ENCODE measurements at places on chromosomes 2 and 18.

- DNase-seq = no peak
These were observed 28.0 kb upstream of the EDAR start for GRCh38 chr2:109017017-109017416.

DNA sequence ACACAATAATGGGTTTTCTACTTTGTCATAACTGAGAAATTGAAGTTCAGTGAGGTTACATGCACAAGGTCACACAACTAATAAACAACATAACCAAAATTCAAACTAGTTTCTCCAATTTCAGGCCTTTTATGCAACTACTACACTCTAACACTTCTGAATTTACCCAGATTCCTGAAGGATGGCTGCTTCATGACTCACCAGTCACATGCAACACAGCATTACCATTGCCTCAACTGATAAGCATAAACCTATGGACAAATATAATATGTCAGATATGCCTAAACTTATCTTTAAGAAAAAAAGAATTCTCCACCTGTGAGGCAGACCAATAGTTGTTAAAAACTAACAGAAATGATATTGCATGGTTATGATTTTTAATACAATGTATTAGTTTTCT lies 586.5 kb upstream of the SLC8A1 start:
- no peak for DNase-seq

GRCh38 chr2:149258531-149258930 lies 71.9 kb upstream of the LYPD6 start:
- no peak for DNase-seq

GRCh38 chr2:237702441-237703391 lies 75.3 kb downstream of the LRRFIP1 start:
- DNase-seq = no peak

GRCh38 chr2:103265521-103265920 lies 503.7 kb downstream of the TMEM182 start:
- no peak for DNase-seq

DNA sequence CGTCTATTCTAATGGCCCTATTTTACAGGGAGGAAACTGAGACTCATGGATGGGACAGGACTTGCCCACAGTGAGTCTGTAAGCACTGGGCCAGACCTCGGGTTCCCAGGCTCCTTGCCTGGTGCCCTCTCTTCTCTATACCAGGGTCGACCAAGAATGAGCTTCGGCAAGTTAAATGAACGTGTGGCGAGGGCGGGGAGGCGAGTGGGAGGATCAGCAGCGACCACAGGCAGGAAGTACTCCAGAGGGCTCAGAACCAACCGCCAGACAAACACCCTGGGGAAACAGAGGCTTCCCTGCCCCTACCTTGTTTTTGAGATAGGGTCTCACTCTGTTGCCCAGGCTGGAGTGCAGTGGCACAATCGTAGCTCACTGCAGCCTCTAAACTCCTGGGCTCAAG lies 177.7 kb upstream of the SMAD2 start:
- DNase-seq = no peak

DNA sequence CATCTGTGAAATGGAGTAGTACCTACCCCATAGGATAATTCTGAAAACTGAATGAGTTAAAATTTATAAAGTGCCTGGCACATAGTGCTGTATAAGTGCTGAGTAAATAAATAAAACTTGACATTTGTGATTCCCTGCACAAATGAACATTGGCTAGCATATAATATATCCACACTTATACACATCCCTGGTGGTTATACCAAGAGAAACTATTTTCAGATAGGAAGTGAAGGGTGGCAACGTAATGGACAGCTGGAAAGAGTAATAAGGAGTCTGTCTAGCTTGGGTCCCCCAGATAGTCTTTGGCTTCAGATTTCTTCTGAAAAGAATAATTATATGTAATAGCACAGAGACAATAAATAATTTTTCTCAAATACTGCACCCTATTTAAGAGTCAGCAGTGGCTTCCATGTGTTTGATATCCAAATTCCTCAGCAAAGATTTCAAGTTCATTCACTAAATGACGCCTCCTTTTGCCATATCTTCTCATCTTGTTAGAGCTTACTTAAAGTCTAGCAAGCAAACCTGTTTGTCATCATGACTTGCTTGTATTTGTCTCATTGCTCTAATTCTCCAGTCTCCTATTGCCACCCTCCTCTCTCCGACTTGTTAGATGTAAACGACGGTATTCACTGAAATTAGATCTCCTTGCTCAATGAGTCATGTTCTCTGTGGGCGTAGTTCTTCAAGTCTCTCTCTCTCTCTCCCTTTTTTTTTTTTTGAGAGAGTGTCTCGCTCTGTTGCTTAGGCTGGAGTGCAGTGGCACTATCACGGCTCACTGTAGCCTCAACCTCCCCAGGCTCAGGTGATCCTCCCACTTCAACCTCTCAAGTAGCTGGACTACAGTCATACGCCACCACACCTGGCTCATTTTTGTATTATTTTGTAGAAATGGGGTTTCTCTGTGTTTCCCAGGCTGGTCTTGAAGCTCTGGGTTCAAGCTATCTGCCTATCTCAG lies 8.7 kb upstream of the ADGRF3 start:
- no peak for DNase-seq

GRCh38 chr2:61510674-61511671 lies 27.2 kb downstream of the XPO1 start:
- DNase-seq = no peak

DNA sequence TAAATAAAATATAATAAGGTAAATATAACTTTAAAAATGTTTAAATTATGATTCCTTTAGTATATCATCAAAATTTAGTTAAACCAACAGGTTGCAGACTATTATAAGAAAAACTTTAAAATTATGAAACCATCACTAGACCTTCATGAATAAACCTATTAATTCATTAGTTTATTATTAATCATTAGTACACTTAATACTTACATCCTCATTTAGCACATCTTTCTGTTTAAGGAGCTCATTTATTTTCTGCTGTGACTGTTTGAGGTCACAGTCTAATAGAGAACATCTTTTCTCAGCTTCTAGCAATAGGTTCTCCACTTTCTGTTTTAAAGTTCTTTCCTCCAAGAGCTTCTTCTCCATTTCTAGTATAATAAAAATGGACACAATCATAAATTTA lies 52.8 kb downstream of the SLC66A3 start:
- DNase-seq = no peak

DNA sequence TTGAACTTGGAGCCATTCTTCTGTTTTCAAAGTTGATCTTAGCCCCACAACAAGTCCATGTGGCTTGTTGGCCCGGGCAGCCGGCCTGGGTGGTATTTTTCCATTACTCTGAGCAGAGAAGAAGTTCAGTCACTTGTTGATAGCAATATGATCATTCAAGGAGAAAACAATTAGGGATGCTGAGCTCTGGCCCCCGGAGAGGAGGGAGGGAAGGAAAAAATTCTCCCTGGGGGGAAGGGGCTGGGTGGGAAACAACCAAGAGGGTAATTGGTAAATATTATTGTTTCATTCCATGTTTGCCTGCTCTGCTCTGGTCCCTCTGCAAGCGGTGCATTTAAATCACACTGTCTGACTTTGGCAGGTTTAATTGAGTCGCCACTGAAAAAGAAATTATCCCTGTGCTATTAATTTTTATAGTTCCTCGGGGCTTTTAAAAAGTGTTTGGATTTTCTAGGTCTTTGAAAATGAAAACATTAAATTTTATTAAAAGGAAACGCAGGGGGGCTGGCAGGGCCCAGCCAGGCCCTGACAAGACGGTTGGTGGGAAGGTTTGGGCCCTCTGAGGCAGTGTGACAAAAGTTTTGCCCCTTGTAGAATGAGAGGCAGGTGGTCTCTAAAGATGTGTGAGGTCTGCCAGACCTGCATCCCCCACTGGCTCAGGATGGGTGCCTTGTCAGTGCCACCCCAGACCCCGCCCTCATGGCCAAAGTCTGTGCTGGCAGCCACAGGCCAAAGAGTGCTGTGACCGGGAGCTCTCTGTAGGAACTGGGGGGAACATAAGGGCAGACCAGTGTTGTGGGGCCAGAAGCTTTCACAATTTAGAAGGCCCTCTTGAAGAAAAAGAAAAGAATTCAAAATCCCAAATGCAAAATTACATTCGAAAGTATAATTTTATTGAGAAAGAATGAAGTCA lies 52.5 kb upstream of the SLC14A2 start:
- no peak for DNase-seq

- DNase-seq = no peak
These were observed 1.2 kb downstream of the CNOT9 start for GRCh38 chr2:218569661-218570500.

DNA sequence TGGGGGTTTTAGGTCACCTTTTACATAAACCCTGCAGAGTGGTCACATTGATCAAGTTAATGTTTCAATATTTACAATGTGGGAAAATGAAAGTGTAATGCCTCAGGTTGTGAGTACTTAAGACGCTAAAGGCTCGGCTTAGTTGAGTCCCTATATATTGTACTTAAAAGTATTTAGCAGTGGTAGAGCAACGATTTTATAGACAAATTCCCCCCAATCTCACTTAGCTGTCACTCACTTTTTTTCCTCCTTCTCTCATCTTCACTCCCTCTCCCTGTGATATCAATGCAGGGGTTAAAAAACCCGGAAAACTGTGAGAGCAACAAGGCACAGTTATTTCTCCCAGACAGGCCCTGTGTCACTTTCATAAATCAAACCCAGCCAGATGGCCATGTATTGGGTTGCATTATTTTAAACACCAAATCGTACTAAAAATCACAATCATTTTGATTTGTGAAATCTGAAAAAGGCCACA lies 5.4 kb downstream of the POU3F3 start:
- DNase-seq = no peak

GRCh38 chr2:223044092-223044836 lies 7.7 kb upstream of the KCNE4 start:
- no peak for DNase-seq

DNA sequence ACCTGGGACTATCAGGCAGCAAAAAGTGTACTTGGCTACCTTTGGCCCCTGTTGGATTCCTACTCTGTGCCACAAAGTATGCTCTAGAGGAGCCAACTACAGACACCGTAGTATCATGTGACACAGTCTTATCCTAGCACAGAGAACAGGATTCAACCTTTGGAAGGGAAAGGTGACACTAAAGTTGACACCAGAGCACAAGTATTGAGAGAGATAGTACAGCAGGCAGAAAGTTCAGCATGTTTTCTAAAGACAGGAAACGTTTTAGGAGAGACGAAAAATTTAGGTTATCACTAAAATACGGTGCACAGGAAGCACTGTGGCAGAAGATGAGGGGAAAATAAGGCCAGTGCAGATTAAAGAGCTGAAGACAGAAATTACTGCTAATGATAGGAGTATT lies 18.6 kb downstream of the SMAD2 start:
- DNase-seq = no peak

GRCh38 chr2:80062298-80062697 lies 242.3 kb downstream of the LRRTM1 start:
- DNase-seq = no peak

GRCh38 chr2:241354668-241355658 lies 1.1 kb upstream of the FARP2 start:
- peak; percentile 74 for DNase-seq

DNA sequence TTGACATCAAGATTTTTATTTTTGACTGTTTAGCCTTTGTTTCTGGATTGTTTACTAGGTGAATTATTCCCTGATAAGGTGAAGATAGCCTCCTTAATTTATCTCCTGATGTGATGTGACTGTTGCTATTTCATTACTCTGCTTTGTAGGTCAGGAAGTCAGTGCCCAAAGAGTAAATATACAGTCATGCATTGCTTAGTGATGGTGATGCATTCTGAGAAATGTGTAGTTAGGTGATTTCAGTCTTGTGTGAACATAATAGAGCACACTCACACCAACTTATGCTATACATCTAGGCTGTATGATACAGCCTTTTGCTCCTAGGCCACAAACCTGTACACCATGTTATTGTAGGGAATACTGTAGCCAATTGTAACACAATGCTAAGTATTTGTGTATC lies 102.4 kb upstream of the THUMPD2 start:
- no peak for DNase-seq

DNA sequence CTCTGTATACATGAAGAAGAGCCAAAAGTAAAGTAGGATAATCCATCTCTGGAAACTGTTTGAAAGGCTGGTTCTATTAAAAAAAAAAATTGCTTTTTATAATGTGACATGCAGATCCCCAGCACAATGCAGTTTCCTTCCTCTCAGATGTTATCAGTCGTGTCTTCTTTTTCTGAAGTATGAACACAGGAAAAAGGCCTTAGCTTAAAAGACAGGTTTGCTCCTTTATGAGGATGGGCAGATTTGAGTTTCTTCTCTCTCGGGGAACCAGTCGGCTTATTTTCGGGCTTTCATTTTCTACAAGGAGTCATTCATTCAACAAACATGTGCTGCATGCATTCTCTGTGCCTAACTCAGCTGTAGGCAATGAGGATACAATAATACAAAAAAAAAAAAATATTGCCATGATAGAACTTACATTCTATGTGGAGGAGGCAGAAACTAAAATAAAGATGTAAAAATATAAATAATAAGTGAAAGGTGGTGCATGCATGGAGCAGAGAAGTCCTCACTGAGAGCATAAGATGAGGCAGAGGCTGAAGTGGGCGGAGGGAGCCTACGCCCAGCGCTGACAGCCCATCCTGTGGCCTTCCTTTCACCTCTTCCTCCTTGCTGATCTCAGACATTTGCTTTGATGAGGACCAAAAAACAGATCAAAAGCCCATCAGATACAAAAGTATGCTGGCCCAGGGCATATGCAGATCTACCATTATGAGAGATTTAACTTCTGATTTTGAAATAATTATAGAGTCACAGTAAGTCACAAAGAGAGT lies at the start of gene CD226:
CD226 (minus strand) TSS at position 513 of the 773 bp plus-strand sequence; CDS start at position 46, 467 bp downstream.
- DNase-seq = no peak

GRCh38 chr2:160075171-160075570 lies 12.8 kb upstream of the PLA2R1 start:
- DNase-seq = no peak

- peak; percentile 36 for DNase-seq
These were observed 43.9 kb upstream of the RAB11FIP5 start for GRCh38 chr2:73156539-73157124.

GRCh38 chr18:56921896-56922480 lies 224.9 kb upstream of the BOD1L2 start:
- DNase-seq = no peak

- no peak for DNase-seq
These were observed 68.9 kb upstream of the ZSWIM2 start for GRCh38 chr2:186917866-186918265.

- DNase-seq = no peak
These were observed 48.8 kb upstream of the PPM1B start for GRCh38 chr2:44119878-44120277.

- DNase-seq = no peak
These were observed 367.4 kb downstream of the EPHA4 start for GRCh38 chr2:221204699-221205098.

- DNase-seq = no peak
These were observed 157.1 kb upstream of the SCN7A start for GRCh38 chr2:166651080-166651675.

DNA sequence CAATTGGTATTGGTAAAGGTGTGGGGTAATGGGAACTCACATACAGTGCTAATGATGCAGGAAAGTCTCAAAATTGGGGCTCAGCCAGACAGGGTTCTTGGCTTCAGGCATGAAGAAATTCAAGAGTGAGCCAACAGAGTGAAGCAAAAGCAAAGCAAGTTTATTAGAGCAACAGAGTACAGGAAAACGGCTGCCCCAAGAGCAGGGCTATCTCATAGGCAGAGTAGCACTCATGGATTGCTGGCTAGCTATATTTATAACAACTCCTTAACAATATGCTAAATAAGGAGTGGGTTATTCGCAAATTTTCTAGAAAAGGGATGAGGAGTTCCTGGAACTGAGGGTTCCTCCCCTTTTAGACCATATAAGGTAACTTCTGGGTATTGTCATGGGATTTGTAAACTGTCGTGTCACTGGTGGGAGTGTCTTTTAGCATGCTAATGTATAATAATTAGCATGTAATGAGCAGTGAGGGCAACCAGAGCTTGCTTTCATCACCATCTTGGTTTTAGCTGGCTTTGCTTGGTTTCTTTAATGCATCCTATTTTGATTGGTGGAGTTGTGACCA lies 233.8 kb upstream of the NOL4 start:
- DNase-seq = no peak
